Stimulated activated CD8-positive, alpha-beta memory T cell treated with anti-CD3 and anti-CD28 coated beads, Interleukin-4, amount 100 ng/mL, for 1 hour (primary cell): ENCODE measurements at places on chromosomes 1 and 21.

DNA sequence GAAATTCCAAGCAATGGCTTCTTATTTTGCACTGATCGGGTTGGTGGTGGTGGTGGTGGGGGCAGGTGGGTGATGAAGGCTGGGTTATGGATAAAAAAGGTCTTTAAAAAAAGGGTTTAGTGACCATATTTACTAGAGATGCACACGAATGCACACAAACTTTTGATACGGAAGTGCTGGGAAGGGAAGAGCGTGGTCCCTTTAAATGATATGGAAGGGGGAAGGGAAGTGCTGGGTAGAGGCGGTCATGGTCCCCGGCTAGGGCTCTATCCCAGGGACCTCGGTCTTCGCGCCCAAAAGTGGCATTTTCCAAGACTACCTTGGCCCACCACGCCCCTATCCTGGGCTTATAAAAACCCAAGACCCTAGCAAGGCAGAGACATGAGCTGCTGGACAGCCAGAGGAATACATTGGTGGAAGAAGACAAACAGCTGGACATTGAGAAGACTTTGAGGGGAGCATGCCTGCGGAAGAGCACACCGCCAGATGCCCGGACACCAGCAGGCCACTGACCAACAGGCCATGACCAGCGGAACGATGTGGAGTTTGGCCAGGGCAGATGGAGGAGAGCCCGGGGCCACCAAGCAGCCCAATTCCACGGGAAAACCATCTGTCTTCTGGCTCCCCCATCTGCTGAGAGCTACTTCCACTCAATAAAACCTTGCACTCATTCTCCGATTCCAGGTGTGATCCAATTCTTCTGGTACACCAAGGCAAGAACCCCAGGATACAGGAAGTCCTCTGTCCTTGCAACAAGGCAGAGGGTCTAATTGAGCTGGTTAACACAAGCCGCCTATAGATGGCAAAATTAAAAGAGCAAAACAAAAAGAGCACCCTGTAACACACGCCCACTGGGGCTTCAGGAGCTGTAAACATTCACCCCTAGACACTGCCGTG, 1720.2 kb downstream of the MRPL39 start:
- DNase-seq = no peak

GRCh38 chr1:57340334-57341070, 83.4 kb downstream of the DAB1 start:
- no peak for DNase-seq

- DNase-seq = no peak
Measured at GRCh38 chr1:211531194-211532087, 39.5 kb upstream of the RD3 start.

DNA sequence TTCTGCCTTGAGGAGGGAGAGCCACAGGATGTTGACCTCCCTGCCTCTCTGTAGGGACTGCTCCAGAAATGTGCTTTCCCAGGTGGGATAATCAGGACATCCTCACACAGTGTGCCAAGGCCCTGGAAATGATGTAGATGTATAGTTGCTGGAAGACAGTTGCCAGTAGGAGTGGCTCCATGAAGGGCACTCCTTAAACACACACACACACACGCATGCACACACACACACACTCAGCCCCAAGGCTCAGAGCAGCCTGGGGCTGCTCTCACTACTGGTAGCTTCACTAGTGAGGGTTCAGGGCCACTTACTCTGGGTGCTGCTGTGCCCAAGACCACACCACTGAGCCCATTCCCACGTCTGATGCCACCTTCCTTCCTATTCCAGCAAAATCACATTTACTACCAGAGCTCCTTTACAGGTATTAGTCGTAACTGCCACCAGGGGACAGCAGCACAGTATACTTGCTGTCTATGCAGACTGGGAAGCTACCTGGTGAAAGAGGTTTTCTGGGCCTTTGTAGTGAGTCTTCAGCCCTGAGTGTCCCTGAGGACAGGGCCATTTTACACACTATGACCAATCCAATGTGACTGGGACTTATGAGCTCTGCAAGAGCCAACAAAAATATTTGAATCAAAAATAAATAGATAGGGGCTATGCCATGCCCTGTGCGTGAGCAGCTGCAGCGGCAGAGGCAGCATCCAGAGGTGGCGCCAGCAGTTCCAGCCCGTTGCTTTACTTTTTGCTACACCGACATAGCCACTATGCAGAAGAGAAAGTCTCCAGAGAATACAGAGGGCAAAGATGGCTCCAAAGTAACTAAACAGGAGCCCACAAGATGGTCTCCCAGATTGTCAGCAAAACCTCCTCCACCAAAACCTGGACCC, 15.0 kb downstream of the CRNN start:
- no peak for DNase-seq

DNA sequence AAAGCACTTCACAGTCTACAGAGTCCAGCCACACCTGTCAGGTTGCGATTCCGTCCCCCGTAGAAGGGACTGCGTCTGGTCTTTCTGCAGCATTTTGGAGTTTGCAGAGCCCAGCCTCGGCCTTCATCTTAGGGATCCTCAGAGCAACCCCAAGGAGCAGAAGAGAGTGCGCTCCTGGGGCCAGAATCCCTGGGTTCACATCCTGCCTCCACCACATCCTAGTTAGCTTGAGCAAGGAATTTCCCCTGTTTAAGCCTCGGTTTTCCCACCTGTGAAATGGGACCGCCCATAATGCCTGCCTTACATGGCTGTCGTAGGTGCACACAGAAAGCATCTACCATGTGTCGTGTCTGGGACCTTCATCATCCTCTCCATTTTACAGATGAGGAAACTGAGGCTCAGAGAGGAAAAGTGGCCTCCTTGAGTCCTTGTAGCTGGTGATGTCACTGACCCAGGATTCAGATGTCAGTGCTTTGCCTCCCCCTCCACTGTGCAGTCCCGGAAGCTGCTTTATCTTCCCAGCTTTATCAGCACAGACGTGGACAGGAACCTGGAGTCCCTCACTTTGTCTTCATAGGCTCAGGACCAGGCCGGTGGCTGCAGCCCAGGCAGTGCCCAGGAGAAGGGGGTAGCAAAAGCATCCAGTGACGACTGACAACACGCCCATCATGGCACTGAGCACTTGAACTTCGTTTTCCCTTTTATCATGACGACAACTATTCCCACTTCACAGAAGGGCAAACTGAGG, 438.5 kb downstream of the MATN1 start:
- no peak for DNase-seq

- no peak for DNase-seq
Measured at GRCh38 chr1:169708647-169709046, 2.8 kb downstream of the SELL start.

- DNase-seq = no peak
Measured at GRCh38 chr1:28196330-28196729, 19.8 kb upstream of the PTAFR start.
